ENCODE measurements at places on chromosomes 13 and 19. TPM values are rescaled to one million over a fixed set of nuclear protein-coding genes. Genes with fewer than 3 reads are reported as not detected.

DNA sequence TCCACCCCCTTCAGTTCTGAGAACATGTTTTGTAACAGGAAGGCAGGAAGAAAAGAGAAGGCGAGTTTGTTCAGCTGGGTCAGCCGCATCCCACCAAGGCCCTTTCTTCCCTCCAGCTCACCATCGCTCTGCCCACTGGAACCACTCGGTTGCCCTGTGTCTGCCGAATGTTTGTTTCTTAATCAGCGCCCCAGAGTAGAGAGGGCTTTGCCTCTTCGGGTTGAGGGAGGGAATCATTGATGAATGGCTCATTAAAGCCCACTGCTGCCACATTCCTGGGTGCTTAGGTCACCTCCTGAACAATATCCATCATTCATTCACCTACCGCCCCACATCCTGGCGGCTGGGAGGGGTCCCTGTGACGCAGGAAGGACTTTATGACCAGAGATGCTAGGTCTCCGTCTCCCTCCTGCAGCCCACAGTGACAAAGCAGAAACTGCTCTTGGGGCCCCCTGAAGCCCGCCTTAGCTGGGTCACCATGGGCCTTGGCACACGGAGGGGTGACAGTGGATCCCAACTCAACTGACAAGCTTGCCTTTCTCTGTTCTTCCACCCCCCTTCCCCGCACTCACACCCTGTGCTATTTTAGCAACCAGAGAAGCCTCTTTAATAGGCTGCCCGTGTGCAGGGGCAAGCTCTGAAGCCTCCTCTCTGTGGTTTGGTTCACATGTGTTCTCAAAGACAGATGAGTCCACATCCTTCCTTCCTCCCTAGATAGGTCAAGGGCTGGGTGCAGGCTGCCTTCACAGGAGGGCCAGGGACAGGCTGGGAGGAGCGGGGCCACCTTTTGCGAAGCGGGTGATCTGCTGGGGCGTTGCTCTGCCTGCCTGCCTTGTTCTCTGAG, 46.2 kb downstream of the ACTN4 start:
- DNase-seq = peak; percentile 98

DNA sequence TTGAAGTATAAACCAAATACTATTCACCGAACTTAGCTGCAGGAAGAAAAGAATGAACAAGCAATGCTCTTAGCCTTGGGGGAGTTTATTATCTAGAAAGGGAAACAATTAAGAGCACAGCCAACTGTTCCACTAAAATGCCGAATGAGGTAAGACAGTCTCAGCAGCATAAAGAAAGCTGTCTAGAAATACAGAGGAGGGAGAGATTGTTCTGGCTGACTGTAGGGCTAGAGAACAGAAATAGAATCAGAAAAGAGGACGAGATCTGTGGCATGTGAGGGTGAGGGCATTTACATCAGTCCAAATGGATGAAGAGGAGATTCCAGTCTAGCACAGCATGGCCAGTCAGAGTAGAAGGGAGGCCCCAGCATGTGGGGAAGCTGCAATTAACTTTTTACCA, 56.8 kb upstream of the TNFRSF19 start:
- DNase-seq = no peak

DNA sequence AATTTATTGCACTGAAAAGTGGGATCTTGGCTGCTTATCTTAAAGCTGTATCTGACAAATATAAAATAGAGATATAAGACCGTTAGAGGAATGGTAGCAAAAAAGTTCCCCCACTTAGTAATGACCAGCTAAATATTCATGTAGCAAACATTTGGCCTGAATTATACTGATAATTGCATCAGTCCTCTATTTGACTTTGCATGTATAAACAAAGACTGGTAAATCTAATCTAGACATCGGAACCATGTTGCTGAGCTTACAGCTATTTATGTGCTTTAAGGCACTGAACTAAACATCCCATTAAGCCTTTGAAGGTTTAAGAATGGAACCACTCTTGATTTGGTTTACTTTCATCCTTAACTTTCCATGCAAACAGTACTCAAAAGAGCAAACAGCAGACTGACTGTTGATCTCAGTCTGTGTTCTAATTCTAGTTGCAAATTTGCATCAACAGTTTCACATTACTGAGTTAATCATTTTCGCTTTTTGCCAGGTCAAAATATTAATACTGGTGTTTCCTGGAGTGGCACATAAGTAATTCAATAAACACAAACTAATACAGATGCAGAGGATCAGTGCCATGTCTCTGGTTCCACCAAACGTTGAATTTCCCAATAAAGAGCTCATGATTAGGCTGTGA, 203.5 kb upstream of the HTR2A start:
- no peak for DNase-seq

Gene NKG7
- not detected for polyA plus RNA-seq

GRCh38 chr19:39136225-39136940, 10.8 kb downstream of the PAK4 start:
- DNase-seq = no peak

GRCh38 chr19:30386551-30387143, 14.5 kb downstream of the ZNF536 start:
- DNase-seq = no peak

- no peak for DNase-seq
Measured at GRCh38 chr13:38385153-38385891, 35.7 kb downstream of the UFM1 start.

GRCh38 chr13:31947506-31947905, 84.1 kb upstream of the FRY start:
- DNase-seq = no peak

DNA sequence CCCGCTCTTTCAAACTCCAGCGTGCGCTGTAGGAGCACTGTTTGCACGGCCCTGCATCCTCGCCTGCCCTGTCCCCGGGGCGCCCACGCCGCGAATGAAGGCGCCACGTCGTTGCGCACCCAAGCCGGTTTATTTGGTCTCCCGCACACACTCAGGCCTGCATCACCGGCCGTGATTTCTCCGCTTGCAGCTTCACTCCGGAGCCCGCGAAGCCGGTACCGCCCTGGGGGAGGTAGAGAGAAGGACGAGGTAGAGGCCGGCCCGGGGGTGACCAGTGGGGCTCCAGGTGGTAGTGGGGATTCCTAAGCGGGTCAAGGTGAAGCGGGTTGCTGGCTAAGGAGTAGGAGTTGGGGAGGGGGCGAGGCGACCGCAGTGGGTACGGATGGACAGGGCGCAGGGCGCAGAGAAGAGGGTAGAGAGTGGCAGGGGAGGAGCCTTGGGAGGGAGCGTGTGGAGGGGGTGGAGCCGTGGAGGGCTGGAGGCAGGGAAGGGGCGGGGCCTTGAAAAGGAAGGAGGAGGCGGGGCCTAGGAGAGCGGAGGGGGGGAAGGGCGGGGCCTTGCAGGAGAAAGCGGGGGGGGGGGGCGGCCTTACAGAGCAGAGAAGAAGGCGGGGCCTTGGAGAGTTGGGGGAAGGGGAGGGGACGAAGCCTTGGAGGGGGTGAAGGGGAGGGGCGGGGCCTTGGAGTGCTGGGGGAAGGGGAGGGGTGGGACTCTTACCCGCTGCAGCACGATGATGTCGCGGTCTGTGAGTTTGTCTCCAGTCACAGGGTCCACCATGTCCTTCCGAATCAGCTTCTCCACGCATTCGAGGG, 24.6 kb downstream of the NOSIP start:
- DNase-seq = no peak

GRCh38 chr19:17737690-17738153, 13.6 kb upstream of the FCHO1 start:
- DNase-seq = peak; percentile 2

DNA sequence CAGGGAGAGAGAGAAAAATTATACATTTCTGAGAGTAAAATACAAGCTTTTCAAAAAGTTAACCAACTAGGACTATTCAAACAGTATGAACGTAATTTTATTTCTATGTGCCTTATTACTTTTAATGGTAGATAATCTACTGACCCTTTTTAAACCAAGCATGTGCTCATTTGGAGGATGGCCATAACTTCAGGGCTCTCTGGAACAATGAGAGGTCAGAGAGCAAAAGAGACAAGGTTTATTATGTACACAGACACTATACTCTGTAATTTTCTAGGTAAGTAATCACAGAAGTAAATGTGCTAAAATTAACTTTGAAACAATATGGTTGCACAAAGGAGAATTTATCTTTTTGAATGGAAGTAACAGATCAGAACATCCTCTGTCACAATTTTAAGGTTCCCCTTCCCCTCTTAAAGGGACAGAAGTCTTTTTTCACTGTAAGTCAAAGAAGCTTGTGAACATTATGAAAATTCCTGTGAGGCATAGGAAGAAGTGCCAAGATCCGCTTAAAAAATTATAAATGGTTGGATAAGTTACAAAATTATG, 1.0 kb downstream of the POSTN start:
- no peak for DNase-seq

DNA sequence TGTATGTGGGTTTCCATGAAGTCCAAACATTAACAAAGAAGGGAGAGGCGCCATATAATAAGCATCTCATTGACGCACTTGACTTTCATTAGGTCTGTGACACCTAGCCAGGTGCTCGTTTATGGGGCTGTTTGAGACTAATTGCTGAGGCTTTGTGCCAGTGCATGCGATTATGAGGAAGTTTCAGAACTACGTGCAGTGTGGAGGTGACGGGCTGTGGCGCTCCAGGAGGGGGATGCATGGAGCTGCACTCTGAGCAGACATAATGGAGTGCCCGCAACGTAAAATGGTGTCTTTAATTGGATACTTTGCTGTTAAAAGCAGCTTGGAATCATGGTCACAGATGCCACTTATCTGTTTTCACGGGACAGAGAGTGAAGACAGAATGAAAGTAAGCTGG, 223.2 kb downstream of the FGF9 start:
- no peak for DNase-seq

GRCh38 chr13:45511310-45512097, 46.8 kb downstream of the COG3 start:
- DNase-seq = peak; percentile 69

- DNase-seq = peak; percentile 24
Measured at GRCh38 chr13:76799696-76800095, 86.5 kb downstream of the KCTD12 start.

DNA sequence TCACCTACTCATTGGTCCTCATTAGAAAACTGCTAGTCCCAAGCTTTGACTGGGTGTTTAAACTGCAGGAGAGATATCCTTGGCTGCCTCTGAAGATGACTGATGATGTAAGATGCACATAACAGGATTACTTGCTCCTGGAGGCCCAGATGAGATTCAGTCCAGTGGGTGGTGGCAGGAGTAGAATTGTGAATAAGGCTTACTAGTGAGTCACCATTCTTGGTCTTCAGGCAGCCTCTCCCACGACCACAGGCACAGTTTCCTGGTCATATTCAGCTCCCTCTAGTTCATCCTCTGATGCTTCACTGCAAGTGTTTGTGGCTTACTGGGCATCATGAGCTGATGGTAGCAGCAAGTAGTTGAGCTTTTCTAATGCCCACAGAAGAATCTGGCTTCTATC, 12.1 kb downstream of the SERTM1 start:
- peak; percentile 47 for DNase-seq

Gene HIPK4
- 0.07 TPM for polyA plus RNA-seq

DNA sequence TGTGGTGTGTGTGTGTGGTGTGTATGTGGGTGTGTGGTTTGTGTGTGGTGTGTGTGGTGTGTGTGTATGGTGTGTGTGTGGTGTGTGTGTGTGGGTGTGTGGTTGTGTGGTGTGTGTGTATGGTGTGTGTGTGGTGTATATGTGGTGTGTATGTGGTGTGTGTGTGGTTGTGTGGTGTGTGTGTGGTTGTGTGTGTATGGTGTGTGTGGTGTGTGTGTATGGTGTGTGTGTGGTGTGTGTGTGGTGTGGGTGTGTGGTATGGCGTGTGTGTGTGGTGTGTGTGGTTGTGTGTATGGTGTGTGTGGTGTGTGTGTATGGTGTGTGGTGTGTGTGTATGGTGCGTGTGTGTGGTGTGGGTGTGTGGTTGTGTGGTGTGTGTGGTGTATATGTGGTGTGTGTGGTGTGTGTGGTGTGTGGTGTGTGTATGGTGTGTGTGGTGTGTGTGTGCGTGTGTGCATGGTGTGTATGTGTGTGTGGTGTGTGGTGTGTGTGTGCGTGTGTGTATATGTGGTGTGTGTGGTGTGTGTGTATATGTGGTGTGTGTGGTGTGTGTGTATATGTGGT, 8.7 kb downstream of the SHISA7 start:
- no peak for DNase-seq

DNA sequence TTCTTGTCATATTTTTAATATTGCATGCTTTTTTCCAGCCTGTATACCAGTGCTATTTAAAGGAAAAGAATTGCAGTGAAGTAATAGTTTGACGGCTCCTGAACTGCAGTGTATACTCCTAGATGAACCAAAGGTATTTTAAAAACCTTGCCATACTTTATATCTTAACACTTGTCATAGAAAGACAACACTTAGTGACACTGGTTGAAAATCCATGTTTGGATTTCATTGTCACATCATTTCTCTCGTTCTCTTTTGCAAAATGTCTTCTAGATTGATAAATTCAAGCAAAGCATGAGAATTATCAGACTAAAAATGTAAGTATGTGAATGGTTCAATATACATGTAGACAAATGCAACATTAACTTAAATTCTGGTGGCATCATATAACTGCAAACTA, 1293.9 kb downstream of the PCDH9 start:
- no peak for DNase-seq

DNA sequence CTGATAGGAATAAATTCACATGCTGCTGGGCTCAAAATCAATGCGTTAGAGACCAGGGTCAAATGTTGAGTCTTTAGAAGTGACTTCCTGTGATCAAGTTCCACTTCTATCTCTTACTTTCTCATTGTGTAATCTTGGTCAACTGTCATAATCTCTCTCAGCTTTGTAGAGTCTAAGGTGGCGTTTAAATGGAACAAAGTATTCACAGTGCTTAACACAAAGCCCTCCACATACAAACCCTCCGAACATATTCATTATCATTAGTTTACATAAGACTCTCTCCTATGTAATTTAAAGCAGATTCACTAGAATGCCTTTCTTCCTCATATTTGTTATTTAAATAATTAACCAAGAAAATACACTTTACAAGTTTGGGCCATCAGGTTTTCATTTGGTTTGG, 1044.1 kb downstream of the EFNB2 start:
- DNase-seq = no peak

GRCh38 chr19:13164343-13165161, 14.3 kb downstream of the IER2 start:
- peak; percentile 75 for DNase-seq

Gene KIR3DL2
- not detected for polyA plus RNA-seq
